ENCODE measurements at places on chromosomes 7 and 10. TPM values are rescaled to one million over a fixed set of nuclear protein-coding genes. Genes with fewer than 3 reads are reported as not detected.
A peak's percentile ranks its signal among the peaks of the same experiment; 100 is the strongest.

GRCh38 chr10:13707156-13707881, 120.6 kb downstream of the PRPF18 start:
- no peaks in the 10 kb centered on the region for H3K27me3 ChIP-seq
- peaks cover 19% of the 10 kb centered on the region for H3K4me1 ChIP-seq
- peak overlapping the region; percentile 79 for H3K27ac ChIP-seq
- H3K4me3 ChIP-seq = peak overlapping the region; percentile 60
- peaks cover 4% of the 10 kb centered on the region for H3K36me3 ChIP-seq
- peak; percentile 88 for DNase-seq

- H3K4me1 ChIP-seq = no peaks in the 10 kb centered on the region
- peaks cover 11% of the 10 kb centered on the region for H3K36me3 ChIP-seq
- H3K27me3 ChIP-seq = no peaks in the 10 kb centered on the region
- no peak overlapping the region for H3K4me3 ChIP-seq
- peak; percentile 34 for DNase-seq
Observed at GRCh38 chr10:119139464-119140067, 25.9 kb downstream of the SFXN4 start.

DNA sequence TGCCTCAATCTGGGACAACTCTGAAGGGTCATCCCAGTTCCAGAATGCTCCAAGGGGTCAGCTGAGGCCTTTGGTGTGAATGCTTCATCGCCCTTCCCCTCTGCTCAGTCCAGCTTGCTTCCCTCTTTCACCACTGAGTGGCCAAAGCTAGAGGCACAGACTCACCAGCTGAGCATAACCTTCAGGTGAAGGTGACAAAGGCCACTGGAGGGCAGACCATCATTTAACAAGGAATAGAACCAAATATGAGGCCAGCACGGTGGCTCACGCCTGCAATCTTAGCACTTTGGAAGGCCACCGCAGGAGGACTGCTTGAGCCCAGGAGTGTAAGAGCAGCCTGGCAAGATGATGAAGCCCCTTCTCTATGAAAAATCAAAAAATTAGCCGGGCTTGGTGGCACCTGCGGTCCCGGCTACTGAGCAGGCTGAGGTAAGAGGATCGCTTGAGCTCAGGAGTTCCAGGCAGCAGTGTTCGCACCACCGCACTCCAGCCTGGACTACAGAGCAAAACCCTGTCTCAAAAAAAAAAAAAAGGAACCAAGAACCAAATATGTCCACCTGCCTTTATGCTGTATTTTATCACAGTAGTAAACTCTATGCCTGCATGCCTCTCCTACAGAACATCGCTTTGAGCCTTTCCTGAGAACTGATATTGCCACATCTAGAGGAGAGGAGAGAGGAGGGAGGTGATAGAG, 13.4 kb downstream of the PRKAG2 start:
- H3K4me3 ChIP-seq = no peak overlapping the region
- H3K27ac ChIP-seq = no peak overlapping the region
- peaks cover 4% of the 10 kb centered on the region for H3K4me1 ChIP-seq
- DNase-seq = no peak
- no peaks in the 10 kb centered on the region for H3K27me3 ChIP-seq

Gene ADAM8
- total RNA-seq = 21.7 TPM

GRCh38 chr10:110305767-110306451, 1.2 kb upstream of the SMNDC1 start:
- peak overlapping the region; percentile 81 for H3K27ac ChIP-seq
- H3K4me3 ChIP-seq = no peak overlapping the region
- H3K27me3 ChIP-seq = no peaks in the 10 kb centered on the region
- DNase-seq = peak; percentile 50
- peaks cover 2% of the 10 kb centered on the region for H3K36me3 ChIP-seq

Gene ADARB2
- total RNA-seq = 0.49 TPM

GRCh38 chr7:68893411-68893810, 704.9 kb upstream of the AUTS2 start:
- no peak overlapping the region for H3K27ac ChIP-seq
- no peak overlapping the region for H3K4me3 ChIP-seq
- no peaks in the 10 kb centered on the region for H3K27me3 ChIP-seq

Gene NOS3
- 31.0 TPM for total RNA-seq

DNA sequence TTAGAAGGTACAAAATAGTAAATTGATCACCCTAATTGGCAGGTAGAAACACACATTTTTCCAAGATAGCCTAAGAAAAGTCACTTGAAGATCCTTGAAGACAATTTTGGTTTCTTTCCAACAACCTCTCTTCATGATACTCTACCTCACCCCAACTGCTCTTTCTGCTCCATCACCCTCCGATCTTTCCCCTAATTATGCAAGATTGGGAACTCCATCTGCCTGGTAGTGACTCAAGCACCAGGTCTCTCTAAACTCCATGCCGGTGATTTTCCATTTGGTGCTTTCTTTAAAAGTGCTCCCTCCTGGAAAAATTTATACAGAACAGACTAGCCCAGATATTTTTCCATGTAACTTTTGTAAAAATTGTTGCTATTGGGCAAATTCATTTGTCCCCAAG, 1.1 kb upstream of the AKR1B1 start:
- H3K4me3 ChIP-seq = no peak overlapping the region
- no peak overlapping the region for H3K27ac ChIP-seq
- DNase-seq = no peak
- H3K36me3 ChIP-seq = no peaks in the 10 kb centered on the region
- H3K27me3 ChIP-seq = no peaks in the 10 kb centered on the region
- H3K4me1 ChIP-seq = peaks cover 10% of the 10 kb centered on the region

DNA sequence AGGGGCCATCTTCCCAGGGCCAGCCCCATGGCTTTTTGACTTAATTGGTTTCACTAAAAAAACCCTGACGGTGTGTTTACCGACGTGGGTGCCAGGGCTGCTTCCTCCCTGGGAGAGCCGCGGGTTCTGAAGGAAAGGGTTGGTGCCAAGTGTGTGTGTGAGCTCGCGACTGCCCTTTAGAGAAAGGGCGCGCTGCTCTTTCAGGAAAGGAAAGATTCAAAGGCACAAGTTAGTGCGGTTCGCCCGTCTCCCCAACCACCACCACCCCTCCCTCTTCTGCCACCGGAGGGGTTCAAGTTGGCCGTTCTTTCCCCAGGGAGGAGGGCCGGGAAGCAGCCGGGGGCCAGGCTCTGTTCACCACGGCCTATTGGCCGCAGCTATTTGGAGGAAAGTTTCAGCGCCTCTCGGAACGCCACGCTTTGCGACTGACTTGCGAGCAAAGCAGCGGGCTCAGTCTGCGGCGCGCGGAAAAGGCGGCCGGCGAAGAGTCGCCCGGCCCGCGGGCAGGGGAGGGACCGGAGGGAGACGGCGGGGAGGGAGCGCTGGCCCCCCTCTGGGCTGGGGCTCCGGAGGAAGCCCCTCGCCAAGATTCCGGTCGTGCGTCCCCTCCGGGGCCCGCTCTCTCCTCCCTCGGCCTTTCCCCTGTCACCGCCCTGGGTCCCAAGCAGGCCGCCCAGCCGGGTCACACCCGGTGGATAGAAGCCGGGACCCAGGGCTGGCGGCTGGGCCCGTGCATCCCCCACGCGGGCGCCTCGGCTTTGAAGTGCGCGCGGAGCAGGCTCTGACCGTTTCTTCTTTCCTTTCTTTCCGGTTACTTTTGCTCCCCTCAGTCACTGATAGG, 165.9 kb upstream of the PPP1R3A start:
- H3K36me3 ChIP-seq = no peaks in the 10 kb centered on the region
- H3K27ac ChIP-seq = peak overlapping the region; percentile 12
- H3K27me3 ChIP-seq = peaks cover 4% of the 10 kb centered on the region
- DNase-seq = peak; percentile 72
- H3K4me3 ChIP-seq = peak overlapping the region; percentile 22

GRCh38 chr10:68684413-68684812, 36.6 kb upstream of the CCAR1 start:
- DNase-seq = no peak
- H3K27me3 ChIP-seq = no peaks in the 10 kb centered on the region
- H3K36me3 ChIP-seq = peaks cover 4% of the 10 kb centered on the region
- H3K27ac ChIP-seq = no peak overlapping the region
- H3K4me1 ChIP-seq = no peaks in the 10 kb centered on the region

Gene GSTO2
- total RNA-seq = 13.5 TPM

- no peaks in the 10 kb centered on the region for H3K36me3 ChIP-seq
- H3K27ac ChIP-seq = no peak overlapping the region
- H3K4me1 ChIP-seq = no peaks in the 10 kb centered on the region
- H3K27me3 ChIP-seq = no peaks in the 10 kb centered on the region
Observed at GRCh38 chr10:33501161-33501560, 166.7 kb upstream of the NRP1 start.

Gene IFIT1B
- 0.21 TPM for total RNA-seq

- H3K27me3 ChIP-seq = no peaks in the 10 kb centered on the region
- no peak for DNase-seq
- no peak overlapping the region for H3K4me3 ChIP-seq
Observed at GRCh38 chr7:75743455-75743859, 4.7 kb upstream of the HIP1 start.

- no peak overlapping the region for H3K4me3 ChIP-seq
- no peak overlapping the region for H3K27ac ChIP-seq
- no peaks in the 10 kb centered on the region for H3K36me3 ChIP-seq
- no peaks in the 10 kb centered on the region for H3K27me3 ChIP-seq
Observed at GRCh38 chr7:106807474-106807873, 57.6 kb upstream of the PIK3CG start.

Gene PKD2L1
- 1.1 TPM for total RNA-seq

Measured in lung (tissue), 17 donors.